ENCODE measurements at places on chromosomes 6 and 20.

- no peak for DNase-seq
Measured at GRCh38 chr20:1897541-1897940, 2.3 kb downstream of the SIRPA start.

DNA sequence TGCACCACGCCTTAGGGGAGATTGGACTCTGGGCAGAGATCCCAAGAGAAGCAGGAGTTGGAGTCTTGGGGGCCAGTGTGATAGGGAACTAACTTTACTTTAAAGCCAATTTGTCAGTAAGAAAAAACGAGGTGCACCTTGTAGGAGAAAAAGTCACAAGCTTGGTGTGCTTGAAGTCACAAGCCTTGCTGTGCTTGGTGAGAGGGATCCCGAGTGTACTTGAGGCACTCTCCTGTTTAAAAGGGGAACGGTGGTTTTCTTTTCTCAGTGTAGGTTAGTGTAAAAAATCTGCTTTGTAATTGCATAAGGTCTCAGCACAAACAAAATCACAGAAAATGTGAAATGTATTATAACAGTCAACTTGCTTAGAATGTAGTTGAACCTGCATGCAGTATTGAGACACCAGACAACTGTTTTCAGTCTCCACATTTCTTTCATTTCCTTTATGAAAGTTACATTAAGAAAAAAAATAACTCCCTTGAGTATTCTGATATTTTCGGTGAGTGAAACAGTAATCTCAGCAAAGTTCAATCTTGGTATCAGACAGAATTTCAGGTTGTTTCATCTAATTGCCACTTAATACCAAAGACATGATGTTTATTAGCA lies 111.1 kb upstream of the DUSP22 start:
- DNase-seq: no peak

DNA sequence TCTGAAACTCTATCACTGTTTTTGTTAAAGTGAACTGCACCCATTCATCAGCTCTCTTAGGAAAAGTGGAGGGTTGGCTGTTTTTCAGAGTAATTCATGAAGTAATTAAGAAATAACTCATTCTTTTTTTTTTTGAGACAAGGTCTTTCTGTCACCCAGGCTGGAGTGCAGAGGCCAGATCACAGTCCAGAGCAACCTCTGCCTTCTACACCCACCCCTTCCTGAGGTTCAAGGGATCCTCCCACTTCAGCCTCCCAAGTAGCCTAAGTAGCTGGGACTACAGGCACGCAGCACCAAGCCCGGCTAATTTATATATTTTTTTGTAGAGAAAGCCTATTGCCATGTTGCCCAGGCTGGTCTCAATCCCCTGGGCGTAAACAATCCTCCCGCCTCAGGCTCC lies 2.6 kb downstream of the ZNFX1 start:
- no peak for DNase-seq

- DNase-seq: no peak
Measured at GRCh38 chr6:41954668-41955067, 13.1 kb upstream of the CCND3 start.
